Hematopoietic multipotent progenitor cell (in vitro differentiated cells): ENCODE measurements at places on chromosomes 5 and 9. TPM values are rescaled to one million over a fixed set of nuclear protein-coding genes. Genes with fewer than 3 reads are reported as not detected.

The TSLP gene
- total RNA-seq: under 0.01 TPM

The GARNL3 gene
- 1.3 TPM for total RNA-seq

- no peak for DNase-seq
Observed at GRCh38 chr5:57772512-57772911, 289.9 kb upstream of the ACTBL2 start.

DNA sequence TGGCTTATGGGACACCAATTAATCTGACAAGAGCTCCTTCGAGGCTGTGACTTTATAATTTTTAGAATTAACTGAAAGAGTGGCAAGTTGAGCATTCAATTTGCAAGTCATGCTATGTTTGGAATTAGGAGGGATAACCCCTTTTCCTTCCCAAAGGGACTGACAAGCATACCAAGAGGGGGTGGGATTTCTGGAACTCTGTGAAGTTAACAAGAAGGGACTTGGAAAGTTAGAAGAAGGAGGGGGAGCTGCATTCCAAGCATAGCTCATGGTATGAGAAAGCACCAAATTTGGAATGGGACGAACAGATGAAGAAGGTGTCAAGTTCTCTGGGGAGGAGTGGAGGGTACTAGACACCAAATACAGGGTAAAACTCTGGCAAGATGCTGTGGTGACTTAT lies 8.9 kb upstream of the PALM2AKAP2 start:
- no peak for DNase-seq

DNA sequence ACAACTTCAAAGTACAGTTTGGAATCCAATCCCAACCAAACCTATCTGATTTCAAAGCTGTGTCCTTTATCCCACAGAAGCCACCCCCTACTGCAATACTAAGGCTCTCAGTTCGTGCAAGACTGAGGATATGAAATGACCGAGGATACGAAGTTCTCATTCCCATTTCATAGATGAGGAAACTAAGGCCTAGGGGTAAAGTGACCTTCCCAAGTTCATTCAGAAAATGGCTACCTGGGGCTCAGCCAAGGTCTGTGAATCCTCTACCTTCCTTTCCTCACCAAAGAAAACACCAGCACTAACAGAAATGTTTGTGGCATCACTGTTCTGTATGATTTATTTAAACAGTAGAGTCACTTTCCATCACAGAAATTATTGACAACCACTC lies 5.4 kb downstream of the KIAA1191 start:
- DNase-seq: no peak
